ENCODE measurements at places on chromosomes 16 and 17.

- no peak for DNase-seq
These were observed 164.4 kb upstream of the TBX2 start for GRCh38 chr17:61235001-61235826.

DNA sequence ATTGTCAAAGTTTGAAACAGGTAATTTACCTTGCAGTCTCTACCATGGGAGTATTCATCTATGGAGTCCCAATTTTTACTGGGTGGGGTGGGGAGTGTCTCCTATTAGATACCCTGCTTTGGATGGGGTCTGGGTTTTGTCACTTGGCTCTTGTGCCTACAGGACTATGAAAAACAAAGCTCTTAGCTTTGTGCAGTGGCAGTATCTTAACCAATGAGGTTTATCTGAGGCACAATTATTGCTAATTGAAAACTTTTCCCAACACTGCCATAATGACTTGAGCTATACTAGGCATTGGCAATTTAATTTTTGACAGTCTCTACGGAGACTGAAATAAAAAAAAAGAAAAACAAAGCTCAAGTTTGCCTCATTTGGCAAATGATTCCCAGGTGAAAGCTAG is 3.8 kb upstream of the ZFP90 start:
- DNase-seq, result no peak

GRCh38 chr16:5873221-5873620 is 775.6 kb upstream of the EEF2KMT start:
- DNase-seq, result no peak

DNA sequence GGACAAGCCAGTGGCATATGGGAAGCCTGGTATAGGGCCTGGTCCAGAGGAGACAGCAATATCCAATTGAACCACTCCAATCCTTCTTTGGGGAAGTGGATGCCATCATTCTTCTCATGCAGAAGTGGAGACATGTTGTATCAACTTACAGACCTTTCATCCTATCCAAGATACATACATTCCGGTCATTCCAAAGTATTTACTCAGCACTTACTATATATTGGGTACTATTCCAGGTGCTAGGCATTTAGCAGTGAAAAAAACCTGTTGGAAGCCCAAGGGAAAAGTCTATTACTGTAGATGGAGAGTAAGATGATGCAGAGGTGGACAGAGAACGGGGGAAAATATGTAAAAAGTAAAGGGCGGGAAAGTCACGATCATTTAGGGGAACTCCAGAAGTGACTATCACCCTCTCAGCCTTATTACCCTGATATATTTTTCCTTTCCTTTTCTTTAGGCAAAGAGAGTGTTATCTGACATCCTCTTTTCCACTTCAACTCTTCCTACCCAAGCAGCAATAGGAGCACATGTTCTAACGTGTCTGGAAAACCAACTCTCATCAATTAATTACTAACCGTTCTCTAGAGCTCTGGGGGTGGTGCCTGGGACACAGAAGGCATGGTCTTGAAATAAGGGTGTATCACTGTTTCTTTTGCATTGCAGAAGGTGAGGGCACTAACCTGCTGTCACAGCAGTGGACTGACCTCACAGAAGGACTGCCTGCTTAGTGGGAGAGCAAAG is 210.1 kb upstream of the MAF start:
- no peak for DNase-seq

DNA sequence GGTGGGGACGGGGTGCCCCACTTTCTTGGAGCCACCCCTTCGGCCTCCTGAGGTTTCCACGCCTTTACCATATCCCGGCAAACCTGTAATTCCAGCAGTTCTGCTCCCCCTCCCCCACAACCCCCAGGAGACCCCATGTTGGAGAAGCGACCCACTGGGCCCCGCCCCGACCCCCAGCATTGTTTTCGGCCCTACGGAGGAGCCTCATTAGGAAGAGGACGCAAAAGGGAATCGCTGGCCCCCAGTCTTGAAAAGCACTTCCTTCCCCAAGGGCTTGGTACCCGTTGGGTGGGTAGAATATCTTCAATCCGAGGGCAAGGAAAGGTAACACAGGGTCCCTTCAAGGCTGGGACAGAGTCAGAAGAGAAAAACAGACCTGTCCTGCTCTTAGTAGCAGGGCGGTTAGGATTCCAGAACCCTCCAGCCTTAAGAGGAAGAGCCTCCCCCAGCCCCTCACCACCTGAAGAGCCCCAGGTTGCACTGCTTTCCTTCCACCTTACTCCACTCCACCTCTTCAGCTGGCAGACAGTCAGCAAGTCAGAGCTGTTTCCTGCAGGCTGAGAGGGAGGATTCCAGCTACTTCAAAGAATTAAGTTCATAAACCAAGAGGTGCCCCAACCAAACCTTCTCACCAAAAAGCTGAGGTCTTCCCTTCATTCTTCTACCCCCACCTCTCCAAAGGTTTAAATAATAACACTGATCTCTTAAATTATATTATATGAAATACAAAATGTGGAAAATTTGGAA is 803 bp upstream of the TLCD2 start:
- no peak for DNase-seq

DNA sequence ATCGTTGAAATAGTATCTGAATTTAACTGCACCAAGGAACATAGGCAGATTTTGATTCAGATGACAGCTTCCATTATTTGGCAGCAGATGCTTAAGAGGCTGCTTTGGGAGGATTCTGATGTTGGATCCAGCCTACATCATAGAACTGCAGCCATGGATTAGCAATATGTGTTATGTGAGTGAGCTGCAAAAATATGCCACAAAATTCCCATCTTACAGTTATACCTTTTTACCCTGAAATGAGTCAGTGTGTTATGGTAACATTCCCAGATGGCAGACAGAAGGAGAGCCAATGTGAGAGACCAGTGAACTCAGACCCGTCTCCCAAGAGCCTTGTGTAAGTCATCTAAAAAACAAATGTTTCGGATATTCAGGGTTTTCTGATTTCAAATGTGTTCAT is 206.1 kb downstream of the CDH13 start:
- DNase-seq, result no peak

GRCh38 chr17:33292201-33292980 is 704 bp downstream of the ASIC2 start:
- no peak for DNase-seq

DNA sequence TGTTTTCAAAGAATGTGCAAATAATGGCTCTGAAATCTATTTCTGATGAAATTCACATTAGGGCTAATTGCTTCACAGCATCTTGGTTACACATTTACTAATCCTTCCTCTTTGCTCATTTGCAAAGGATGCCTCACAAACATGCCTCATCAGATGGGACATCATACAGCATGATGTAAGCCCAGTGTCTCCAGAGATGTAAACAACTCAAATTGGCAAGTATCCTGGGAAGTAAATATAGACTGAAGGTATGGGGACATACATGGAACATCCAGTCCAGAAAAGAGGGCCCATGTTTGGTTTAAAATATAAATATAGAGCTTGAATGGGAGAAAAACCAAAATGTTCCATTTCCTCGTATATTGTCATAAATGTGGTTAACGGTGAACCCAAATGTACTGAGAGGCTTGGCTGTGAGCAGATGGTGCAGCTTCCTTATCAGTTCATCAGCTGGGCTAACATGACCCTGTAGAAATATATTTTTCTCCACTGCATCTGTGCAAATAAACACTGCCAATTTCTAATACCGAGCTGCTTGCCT is 142.9 kb upstream of the NUDT7 start:
- no peak for DNase-seq

DNA sequence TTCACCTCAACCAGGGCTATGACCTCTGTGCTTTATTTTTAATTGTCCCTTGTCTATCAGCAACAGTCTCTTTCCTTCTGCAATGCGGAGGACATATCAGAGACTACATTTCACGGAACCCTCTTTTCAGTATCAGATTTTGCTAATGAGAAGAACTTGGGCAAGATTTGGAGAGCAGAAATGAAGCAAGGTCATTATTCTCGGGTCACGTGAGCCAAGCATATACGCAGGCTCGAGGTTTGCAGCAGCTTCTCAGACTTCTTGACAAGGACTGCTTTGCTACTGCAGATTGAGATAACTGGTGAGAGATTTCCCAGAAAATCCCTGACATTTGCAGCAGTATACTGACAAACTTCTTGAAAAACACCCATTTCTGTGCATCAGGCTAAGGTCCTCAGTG is 30.4 kb downstream of the ABCA10 start:
- no peak for DNase-seq

GRCh38 chr16:2486645-2487516 is 12.0 kb downstream of the TBC1D24 start:
- no peak for DNase-seq

DNA sequence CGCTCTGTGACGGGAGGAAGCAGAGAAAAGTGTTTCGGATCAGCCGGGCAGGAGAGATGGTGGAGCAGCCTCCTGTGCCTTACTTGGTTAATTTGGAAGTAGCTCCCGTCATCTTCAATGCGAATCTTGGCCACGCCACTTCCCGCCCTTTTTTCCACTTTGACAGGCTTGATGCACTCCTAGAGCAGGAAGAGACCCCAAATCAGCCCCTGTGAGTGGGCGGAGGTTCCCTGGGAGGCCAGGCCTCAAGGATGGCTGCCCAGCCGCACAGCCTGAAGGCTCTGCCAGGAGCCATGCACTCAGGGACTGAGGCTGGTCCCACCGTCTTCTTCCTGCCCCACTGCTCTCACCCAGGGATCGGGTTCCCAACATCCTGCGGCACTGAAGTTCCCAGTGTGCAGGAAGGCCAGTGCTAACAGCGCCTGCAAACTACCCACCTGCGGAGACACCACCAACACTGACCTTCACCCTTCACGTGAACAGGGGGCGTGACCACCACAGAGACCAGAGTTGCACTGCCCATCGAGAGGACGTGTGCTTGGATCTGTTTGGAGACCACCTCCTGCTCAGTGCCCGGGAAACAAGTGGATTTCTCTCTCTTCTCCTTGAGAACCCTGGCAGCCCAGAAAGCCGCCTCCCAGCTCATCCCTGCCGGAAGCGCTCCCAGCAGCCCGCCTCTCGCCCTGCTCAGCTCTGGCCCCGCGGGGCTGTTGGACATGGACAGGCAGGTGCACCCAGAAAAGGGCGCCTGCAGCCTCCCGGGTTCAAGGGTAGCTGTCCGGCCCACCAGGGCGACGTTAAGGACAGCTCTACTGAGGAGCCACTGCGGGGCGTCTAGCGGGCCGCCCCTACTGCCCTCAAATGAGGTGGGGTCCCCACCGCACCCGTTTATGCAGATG is 988 bp downstream of the CIAO3 start:
- DNase-seq, result no peak

- no peak for DNase-seq
These were observed 587 bp upstream of the CDK5R1 start for GRCh38 chr17:32486111-32486700.

All from HS-27A (cell line).